Activated CD4-positive, CD25-positive, alpha-beta regulatory T cell treated with anti-CD3 and anti-CD28 coated beads, Interleukin-2, amount 50 U/mL, for 16 hours (primary cell): ENCODE measurements at places on chromosomes 13 and 19.

GRCh38 chr19:16335226-16335625, 10.6 kb downstream of the KLF2 start:
- DNase-seq = no peak

GRCh38 chr13:61215601-61216000, 200.0 kb downstream of the PCDH20 start:
- no peak for DNase-seq

DNA sequence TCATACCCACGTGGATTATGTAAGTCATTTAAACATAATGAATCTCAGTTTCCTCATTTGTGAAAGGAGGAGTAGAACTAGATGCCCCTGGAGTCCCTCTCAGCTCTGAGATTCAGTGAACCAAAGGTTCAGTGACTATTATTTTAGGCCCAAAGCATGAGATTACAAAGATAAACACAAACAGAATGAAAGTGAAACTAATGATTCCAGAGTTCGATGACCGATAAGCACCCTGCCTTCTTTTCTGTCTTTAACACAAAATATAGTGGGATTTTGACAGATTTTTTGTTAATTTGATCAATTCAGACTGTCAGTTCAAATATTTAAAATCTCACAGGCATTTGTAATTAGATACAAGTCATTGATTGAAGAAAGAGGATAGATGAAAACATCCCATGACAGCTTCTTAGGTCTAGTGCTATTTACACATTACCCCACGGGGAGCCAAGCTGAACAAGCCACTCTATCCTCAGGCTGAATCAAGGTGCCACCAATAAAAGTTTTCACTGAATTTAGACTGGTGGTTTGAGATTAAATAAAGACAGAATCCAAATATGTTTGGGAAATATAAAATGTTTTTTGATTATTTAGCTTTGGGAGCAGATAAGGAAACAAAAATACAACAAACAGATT, 64.6 kb upstream of the RAP2A start:
- no peak for DNase-seq

GRCh38 chr13:52405767-52406494, at the start of gene THSD1:
Gene THSD1, minus strand, starts transcription at chr13:52406172. Its CDS starts 3,572 bp downstream, at chr13:52402600.
- no peak for DNase-seq
